GM18507 (cell line): ENCODE measurements at places on chromosomes 3 and 15.

GRCh38 chr3:58124387-58124786, 86.4 kb downstream of the DNASE1L3 start:
- DNase-seq = no peak

DNA sequence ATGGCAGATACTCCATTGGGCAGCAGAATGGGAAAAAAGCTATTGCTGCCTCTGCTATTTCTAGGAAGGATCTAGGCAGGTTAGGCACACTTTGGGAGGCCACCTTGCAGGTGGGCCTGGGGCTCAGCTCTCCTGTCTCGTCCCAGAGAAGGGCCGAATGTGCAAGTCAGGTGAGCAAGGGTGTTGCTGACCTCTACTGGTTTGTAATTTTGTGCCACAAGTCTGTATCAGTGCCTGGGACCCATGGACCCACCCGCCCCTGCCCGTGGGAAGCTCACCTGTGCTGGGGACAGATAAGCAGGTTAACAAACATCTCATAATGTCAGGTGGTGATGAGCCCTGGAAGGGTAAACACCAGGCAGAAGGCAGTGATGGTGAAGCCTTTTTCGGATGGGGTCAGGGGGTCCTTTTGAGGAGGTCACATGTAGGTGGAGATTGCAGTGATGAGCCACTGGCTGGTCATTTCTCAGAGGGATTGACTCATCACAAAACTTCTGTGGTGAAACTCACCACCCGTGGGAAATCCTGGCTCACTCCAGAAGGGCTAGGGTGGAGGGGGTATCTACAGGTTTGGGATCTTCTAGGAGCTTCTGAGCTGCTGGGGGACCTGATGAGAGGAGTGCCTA, 161.3 kb downstream of the KLF13 start:
- DNase-seq = no peak

DNA sequence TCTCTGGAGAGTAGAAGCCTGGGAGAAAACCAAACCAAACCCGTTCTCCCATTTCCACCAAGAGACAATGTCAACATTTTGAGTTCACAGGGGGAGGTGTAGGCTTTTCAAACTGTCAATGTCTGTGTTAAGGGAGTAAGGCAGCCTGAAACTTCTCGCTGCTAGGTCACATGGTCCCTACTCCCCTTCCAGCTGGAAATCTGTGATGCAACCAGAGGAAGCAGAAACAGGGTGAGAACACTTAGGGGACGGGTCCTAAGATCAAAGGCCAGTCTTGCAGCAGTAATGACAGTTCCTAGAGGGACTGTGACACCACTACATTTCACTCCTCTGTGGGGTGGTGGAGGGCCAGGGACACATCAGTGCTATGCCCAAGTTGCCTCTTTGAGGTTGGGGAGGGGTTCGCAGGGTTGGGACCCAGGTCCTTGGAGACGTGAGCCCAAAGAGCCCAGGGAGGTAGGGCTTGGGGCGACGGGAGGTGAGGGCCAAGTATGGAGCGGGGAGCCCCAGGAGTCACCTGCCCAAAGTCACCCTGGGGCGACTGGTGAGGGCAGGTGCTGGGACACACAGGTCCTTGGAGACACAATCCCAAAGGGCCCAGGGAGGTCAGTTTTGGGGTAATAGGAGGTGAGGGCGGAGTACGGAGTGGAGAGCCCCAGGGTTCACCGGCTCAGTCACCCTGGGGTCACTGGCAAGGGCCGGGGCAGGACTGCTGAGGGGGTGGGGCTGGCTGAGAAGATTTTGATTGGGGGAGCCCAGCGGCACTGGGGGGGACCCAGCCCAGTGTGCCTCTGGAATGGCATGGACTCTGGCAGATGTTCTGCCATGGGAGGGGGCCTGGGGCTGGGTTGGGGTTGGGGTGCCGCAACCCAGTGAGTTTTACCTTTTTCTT, 582 bp downstream of the GOLGA6L2 start:
- DNase-seq = no peak

GRCh38 chr3:45499529-45499928, 95.0 kb upstream of the LIMD1 start:
- DNase-seq = no peak

- no peak for DNase-seq
These were observed 446.8 kb upstream of the DPH6 start for GRCh38 chr15:35992791-35993190.

DNA sequence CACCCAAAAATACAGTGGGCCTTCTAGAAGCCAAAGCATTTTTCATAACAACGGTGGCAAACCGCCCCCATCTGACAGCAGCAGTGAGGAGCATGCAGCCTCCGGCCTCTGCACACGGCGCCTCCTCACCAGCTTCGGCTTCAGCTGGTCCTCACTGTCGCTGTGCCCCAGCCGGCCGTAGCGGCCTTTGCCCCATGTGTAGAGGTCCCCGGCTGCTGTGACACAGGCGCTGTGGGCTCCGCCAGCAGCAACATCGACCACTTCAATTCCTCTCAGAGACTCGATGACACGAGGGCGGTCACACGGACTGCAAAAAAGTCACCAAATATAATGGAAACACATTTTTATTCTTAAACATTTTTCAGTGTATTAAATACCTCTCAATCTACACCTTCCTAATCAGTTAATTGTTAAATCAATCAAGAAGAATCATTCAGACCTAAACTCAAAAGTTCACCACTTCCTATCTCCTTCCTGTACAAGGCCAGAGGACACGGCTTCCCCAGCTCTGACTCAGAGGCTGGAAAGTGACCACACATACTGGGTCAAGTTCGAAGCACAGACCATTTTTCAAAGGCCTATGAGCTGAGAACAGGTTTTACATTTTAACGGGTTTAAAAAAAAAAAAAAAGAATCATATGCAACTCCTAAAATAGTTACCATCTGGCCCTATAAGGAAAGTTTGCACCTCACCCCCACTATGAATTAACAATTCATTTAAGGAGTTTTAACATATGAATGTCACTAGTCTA, 33.6 kb upstream of the OCA2 start:
- DNase-seq = no peak

- no peak for DNase-seq
These were observed 85.5 kb downstream of the LIPC start for GRCh38 chr15:58517252-58517681.

GRCh38 chr15:70557521-70558258, 205.7 kb downstream of the UACA start:
- DNase-seq = no peak

DNA sequence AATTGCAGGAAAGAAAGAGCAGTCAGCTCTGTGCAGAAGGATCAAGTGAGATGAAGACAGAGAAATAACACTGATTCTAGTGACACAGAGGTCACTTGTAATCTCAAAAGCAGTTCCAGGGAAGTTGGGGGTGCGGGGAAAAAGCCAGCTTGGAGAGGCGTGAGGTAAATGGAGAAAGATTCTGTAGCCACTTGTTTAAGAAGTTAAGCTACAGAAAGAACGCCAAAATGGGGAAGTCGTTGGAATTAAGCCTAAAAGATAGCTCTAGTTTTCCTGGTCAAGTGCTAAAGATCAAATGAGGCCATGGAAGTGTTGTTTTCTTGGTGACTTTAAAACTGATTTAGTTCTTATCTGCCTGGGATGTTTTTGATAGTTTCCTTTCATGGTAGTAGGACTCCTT, 152.0 kb downstream of the GREM1 start:
- DNase-seq = no peak

DNA sequence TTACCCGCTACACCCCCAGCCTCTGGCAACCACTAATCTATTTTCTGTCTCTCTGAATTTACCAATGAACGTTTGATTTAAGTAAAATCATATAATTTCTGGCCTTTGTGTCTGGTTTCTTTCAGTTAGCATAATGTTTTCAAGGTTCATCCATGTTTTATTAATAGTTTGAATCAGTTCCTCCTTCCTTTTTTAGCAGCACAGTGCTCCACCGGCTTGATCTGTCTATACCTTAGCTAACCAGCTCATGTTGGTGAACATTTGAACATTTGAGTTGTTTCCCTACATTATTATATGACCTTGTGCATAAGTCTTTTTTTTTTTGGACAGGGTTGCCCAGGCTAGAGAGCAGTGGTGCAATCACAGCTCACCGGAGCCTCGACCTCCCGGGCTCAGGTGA, 33.3 kb downstream of the PDE8A start:
- no peak for DNase-seq

- no peak for DNase-seq
These were observed 29.3 kb downstream of the LRRC2 start for GRCh38 chr3:46536758-46537157.

DNA sequence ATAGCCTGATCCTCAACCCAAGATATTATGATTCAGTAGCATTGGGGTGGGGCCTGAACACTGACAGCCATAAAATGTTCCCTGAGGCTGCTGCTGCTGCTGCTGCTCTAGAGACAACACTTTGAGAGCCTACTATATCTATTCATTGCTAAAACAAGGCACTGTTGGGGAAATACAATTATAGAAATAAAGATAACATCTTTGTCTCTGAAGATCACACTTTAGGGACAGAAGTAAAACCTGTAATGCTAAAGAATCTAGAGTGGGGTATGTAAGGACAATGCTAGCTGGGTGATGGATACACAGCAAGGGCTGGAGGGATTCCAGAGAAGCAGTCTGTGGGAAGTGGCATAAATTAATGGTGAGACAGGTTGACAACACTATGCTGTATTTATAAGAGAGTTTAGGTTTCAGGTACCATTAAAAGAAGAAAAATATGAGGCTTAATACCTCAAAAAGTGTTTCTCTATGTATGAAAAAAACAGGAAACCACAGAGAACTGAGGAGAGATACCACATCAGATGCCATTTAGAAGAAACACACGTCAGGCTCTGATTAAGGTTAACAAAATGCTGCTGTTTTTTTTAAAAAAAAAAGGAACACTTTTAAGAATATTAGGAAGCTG, 115.9 kb downstream of the CBLB start:
- no peak for DNase-seq

- no peak for DNase-seq
These were observed 52.9 kb downstream of the RYK start for GRCh38 chr3:134197681-134198261.

DNA sequence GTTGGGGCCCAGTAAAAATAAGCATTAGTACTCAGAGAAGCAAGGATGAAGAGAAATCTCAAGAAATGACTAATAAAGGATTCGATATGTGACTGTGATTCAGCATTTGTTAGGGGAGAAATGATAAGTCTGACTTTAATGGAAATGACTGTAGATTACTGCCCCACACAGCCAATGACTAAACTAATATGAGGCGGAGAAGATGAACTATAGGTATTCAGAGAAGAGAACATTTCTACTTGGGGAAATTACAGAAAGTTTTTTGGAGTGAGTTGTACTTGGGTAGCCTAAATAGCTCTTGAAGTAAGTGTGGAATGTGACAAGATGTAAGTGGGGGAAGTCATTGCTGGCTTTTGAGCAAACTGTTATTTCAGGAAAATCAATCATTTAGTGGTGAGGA, 380.0 kb downstream of the PDCD6IP start:
- DNase-seq = no peak

- DNase-seq = no peak
These were observed 336.2 kb upstream of the TPM1 start for GRCh38 chr15:62706317-62706716.

DNA sequence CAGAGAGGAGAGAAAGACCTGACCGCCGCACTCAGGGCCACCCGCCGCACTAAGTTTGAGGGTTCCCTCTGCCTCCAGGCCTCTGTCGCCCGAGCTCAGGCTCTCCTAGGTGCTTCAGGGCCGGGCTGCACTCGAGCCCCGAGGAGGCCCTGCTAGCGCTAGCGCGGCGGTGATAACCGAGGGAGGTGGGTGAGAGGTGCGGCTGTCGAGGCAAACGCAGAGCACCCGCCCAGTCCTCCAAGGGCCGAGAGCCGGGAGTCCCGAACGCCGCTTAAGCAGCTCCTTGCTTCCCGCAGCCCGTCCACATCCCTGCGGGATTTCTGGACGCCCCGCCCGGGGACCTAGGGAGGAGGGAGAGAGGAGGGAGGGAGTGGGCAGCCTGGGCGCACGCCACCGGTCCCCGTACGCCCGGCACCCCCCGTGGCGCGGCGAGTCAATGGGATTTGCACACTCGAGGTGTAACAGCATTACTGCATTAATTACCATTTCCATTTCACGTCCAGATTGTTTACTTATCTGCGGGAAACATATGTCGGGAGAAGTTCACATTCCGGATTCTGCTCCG, 6.8 kb downstream of the SOX14 start:
- no peak for DNase-seq

GRCh38 chr3:179460260-179460659, 9.0 kb upstream of the GNB4 start:
- DNase-seq = no peak

GRCh38 chr3:64493149-64493548, 194.7 kb downstream of the ADAMTS9 start:
- no peak for DNase-seq

GRCh38 chr3:13767896-13768295, 112.0 kb downstream of the WNT7A start:
- no peak for DNase-seq

DNA sequence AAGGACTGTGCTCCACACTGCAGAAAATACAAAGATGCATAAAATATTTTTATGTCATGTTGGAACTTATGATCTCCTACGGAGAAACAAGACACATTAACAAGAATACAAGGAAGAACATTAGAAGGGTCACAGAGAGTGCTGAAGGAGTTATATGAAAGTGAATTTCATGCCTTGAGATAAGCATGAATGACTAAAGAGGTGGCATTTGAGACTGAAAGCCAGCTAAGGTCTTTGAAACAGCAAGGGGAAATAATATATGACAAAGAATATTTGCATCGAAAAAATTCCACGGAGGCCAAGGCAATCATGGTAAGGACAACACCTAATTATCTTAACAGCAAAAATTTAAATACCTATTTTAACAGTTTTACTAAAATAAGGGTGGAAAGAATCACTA, 12.5 kb downstream of the GSK3B start:
- no peak for DNase-seq

DNA sequence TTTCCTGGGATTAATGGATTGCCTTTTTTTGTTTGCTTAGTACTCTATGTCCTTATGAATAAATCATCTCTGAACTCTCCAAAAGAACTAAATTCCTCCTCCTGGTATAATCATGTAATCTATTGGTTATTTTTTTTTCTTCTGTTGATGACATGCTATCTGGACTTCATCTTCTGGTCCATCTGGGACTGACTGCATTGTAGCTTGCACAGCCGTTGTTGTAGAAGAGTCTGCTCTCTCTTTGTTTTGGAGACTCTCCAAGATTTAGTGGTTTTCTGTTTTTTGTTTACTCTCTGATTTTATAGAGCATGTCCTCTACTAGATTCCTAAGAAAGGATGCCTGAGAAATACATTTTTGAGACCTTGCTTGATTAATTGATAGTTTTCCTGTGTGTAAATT, 19.1 kb downstream of the IREB2 start:
- no peak for DNase-seq

- no peak for DNase-seq
These were observed 162.4 kb downstream of the GHSR start for GRCh38 chr3:172285844-172286243.

DNA sequence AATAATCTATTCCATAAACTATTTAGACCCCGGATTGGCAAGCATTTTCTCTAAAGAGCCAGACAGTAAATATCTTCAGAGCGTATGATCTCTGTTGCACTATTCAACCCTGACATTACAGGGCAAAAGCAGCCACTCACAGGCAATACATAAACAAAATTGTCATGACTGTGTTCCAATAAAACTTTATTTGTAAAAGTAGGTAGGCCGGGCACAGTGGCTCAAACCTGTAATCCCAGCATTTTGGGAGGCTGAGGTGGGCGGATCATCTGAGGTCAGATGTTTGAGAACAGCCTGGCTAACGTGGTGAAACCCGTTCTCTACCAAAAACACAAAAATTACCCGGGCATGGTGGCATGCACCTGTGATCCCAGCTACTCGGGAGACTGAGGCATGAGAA, 66.5 kb downstream of the ADAMTS9 start:
- DNase-seq = no peak

- no peak for DNase-seq
These were observed 36.0 kb upstream of the ALDH1L1 start for GRCh38 chr3:126216416-126216815.
